ENCODE measurements at places on chromosomes 5 and 9.

DNA sequence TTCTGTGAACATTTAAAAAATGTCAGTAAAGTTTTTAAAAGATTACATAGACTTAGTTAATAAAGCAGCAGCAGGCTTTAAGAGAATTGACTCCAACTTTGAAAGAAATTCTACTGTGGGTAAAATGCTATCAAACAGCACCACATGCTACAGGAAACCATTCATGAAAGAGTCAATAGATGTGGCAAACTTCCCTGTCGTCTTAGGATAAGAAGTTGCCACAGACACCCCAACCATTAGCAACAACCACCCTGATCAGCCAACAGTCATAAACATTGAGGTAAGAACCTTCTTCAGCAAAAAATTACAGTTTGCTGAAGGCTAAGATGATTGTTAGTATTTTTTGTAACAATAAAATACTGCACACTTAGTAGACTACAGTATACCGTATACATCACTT is 278.2 kb downstream of the CSNK1G3 start:
- DNase-seq: no peak

GRCh38 chr9:134642385-134643181 is 980 bp downstream of the COL5A1 start:
- no peak for DNase-seq

DNA sequence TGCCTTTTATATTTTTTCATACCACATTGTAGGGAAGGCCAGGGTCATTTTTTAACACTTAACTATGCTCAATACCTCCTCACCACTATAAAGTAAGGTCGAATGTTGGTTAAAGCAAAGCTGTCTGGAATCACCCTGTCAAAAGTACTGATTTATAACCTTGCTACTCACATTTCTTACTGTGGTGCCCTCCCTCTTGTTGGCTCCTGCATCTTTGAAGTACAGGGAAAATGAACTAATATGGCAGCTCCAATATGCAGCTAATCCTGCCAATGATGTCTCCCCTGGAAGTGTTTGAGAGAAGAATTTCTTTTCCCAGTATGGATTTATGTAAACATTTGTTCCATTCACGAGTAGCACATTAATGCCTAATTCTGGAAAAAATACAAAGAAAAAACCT is 108.4 kb upstream of the RPS23 start:
- DNase-seq: no peak

GRCh38 chr5:116658830-116659229 is 84.2 kb upstream of the SEMA6A start:
- no peak for DNase-seq

GRCh38 chr5:141694479-141694878 is 12.4 kb upstream of the ARAP3 start:
- DNase-seq: no peak

- no peak for DNase-seq
Observed at GRCh38 chr5:39193553-39194465, 25.6 kb downstream of the FYB1 start.

- no peak for DNase-seq
Observed at GRCh38 chr5:143401227-143402016, 2.1 kb downstream of the NR3C1 start.

DNA sequence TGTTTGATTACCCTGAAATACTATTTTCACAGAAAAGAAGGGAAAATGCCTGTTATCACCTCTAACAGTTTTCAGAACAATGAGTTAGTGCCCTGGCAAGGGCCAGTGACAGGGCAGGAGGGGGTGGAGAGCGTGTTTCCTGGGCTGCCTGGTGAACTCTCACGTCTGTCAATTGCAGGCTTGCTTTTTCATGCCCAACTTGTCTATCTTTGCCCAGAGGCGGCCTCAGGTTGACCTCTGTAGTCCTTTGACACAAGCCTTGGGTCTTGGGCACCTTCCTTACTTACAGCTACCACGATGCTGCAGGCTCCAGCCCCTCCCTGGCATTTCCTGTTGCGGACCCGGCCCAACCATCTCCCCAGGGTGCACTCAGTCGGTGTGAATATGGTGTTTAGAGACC is 2.2 kb upstream of the CEL start:
- no peak for DNase-seq

DNA sequence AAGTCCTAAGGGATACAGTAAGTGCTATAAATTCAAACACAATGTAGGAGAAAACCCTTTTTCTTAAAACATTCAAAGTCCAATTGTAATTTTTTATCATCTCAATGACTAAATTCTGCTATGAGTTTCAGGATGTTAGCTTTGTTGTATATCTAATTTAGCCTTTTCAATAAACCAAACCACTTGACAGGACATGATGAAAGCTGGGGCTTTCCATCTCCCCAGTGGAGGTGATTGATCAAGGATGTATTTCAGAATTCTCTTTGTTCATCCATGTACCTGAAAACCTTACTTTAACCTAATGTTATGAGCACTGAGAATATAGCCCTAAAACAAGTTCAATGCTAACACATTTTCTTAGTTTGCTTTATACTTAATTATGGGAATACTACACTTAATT is 639.0 kb upstream of the ITGA1 start:
- no peak for DNase-seq

GRCh38 chr9:110605565-110605964 is 26.0 kb upstream of the SVEP1 start:
- no peak for DNase-seq

DNA sequence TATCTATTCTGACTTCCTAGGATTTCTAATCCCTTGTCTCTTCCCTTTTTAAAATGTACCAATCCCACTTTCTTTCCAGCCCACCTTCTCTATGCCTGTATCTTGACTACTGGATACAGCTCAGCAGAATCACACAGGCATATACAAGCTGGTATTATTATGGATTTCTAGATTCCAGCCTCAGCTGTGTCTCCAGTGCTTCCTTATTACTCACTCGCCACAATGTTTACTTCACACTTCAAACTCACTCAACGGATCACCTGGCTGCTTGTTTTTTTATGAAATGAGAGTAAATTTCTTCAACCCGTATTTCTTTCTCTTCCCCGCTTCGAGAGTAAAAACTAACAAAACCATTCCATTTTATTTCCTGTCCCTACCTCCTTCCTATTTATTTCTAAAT is 38.8 kb downstream of the CWC27 start:
- no peak for DNase-seq

- DNase-seq: no peak
Observed at GRCh38 chr9:72909428-72909827, 43.4 kb downstream of the ALDH1A1 start.

DNA sequence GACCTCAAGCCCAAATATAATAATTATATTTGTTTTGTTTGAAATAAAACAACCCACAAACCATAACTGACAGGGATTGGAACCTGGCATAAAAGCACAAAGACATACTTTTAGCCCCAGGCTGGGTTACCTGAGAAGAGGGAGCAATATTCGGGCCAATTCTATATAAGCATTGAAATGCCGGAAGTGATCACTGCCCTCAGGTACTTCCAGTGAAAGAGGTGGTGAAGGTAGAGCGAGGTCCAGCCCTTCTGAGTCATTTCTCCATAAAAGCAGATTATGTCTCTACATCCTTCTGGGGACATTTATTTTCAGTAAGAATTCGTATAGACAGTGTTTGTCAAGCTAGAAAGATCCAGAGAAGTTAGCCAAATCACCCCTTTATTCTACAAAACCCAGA is 59.6 kb downstream of the GCNT4 start:
- no peak for DNase-seq

GRCh38 chr9:94946256-94946655 is 219.8 kb downstream of the AOPEP start:
- no peak for DNase-seq

DNA sequence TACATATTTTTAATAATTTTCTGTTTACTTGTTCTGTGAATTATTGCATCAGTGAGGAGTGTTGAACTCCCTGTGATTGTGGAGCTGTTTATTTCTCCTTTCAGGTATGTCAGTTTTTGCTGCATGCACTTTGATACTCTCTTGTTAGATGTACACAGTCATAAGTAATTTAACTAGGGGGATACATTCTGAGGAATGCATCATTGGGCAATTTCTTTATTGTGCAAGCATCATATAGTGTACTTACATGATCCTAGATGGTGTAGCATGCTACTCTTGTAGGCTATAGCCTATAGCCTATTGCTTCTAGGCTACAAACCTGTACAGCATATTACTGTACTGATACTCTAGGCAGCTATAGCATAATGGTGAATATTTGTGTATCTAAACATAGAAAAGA is 9.5 kb downstream of the DENND4C start:
- DNase-seq: no peak

DNA sequence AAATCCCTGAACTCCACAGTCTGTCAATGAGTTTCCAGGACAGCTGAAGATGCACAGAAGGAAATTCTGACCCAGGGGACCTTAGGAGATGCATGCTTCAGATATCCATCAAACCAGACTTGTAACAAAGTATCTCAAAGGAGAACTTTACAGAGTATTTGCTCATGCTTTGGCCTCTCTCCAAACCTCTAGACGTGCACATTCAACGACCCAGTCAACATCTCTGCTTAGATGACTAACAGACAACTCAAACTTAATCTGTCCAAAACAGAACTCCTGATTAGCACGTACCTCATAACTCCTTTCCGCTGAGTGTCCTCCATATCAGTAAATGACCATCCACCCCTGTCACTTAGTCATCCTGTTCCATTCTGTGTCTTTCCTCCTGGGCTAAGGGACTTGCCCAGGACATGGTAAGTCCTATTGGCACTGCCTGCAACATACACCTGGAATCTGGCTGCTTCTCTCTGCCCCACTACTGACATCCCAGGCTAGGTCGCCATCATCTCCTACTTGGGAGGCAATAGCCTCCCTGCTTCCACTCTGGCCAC is 107.4 kb downstream of the LMNB1 start:
- DNase-seq: no peak

GRCh38 chr9:99425124-99425523 is 203.0 kb downstream of the SEC61B start:
- DNase-seq: no peak

DNA sequence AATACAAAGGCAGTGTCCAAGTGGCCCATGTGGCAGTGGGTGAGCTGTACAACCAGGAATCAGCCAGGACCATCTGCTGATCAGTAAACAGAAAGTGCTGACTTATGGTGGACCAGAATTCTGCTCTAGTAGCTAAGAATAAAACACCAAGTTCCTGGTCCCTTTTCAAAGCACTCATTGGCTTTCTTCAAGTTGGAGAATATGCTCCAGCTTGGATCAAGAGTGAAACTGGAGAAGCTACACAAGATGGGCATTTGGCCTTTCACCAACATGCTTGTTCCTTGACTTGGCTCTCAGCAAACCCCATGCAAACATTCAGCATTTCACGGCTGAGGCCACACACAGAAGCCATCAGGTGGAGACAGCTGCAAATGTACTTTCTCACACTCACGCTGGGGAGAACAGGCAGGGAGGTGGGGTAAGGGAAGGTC is 32.1 kb downstream of the MARCHF3 start:
- DNase-seq: no peak

DNA sequence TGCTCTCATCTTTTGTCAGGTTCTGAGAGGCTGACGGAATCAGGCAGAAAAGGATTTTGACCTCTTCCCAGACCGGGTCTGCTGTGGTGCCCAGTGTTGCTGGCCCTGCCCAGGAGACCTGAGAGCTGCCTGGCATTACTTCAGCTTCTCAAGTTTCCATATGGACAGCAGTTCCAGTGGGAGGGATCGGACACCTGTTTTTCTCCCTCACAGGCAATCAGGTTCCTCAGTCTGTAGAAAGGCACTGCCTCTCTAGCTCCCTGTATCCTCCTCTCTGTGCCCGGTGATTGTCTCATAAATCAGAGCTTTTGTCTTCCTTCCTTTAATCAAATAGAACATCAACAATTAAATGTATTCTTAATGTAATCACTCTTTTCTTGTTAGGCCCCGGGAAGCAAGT is 198.7 kb downstream of the SEMA6A start:
- DNase-seq: no peak

- no peak for DNase-seq
Observed at GRCh38 chr5:106127341-106127781, 1543.4 kb downstream of the EFNA5 start.

DNA sequence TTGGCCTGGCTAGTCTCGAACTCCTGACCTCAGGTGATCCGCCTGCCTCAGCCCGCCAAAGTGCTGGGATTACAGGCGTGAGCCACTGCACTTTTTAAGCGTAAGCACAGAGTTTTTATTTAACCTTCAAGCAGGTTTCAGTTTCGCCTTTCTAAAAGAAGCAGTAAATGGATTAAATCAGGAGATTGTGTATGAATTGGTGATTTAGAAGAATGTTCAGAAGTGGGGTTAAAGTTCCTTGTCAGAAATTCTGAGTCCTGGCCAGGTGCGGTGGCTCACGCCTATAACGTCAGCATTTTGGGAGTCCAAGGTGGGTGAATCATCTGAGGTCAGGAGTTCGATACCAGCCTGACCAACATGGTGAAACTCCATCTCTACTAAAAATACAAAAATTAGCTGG is 12.2 kb downstream of the HSPA4 start:
- no peak for DNase-seq

DNA sequence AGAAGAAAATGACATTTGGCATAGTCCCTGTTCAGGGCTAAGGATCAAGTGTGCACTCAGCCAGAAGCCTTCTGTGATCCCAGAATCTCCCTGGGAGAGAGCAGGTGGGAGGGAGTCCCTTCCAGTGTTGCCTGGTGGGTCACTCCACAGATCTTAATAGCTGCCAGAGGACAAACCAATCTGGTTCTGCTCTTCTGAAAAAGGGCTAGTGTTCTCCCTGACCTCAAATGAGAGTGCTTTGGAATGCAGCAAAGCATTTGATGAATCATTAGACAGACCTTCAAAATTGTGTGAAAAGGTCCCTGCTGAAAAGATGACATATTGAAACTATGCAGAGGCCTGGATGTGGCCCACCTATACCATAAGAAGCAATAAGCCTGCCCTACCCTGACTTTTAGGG is 339.7 kb downstream of the TMEM232 start:
- DNase-seq: no peak

DNA sequence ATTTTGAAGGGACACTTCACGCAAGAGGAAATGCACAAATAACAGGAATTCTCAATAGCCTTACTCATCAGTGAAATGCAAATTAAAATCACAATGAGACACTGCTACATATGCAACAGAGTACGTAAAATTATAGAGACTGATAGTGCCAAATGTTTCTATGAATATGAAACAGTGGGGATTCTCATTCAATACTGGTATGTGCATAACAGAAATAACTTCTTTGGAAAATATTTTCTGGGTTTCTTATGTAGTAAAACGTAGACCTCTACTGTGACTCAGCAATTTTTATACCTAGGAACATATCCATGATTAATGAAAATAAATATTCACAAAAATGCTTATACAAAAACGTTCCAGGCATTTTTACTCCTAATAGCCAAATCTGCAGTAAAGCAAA is 1625.2 kb downstream of the MAT2B start:
- DNase-seq: no peak

DNA sequence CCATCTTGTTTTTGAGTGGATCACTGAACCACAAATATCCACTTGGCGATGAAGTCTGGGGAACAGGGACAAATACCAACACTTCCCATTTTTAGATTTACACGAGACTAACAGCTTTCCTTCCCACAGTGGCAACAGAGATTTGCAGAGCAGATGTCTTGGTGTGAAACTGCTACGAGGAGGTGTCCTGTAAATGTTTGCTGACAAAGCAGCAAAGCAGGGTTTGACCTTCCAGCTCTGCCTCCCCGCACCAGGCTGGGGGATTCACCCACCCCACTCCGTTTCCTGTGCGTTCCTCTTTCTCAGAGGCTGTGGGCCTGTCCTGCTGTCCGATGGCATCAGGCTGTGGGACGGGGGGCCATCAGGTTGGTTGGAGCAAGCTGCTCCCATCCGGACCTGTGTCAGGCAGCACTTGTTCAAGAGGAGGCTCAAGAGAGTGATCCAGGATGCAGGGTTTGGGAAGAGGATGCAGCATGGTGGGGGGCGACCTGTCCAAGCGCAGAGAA is 693 bp upstream of the RGS3 start:
- DNase-seq: no peak

- no peak for DNase-seq
Observed at GRCh38 chr9:36986468-36987408, 47.3 kb downstream of the PAX5 start.

Data from stimulated activated CD4-positive, alpha-beta T cell treated with anti-CD3 and anti-CD28 coated beads, Interleukin-1b, Interleukin-23, amount 100 ng/mL, for 4 hours (primary cell).